Activated CD4-positive, alpha-beta T cell treated with anti-CD3 and anti-CD28 coated beads, Interleukin-2, amount 50 U/mL, for 16 hours (primary cell): ENCODE measurements at places on chromosomes 1 and 21.

GRCh38 chr1:42923367-42924081 lies 35.1 kb downstream of the SLC2A1 start:
- DNase-seq, result no peak

GRCh38 chr1:6222636-6223035 lies 13.1 kb downstream of the ICMT start:
- DNase-seq, result no peak

GRCh38 chr1:230610589-230610988 lies 31.7 kb upstream of the COG2 start:
- no peak for DNase-seq

DNA sequence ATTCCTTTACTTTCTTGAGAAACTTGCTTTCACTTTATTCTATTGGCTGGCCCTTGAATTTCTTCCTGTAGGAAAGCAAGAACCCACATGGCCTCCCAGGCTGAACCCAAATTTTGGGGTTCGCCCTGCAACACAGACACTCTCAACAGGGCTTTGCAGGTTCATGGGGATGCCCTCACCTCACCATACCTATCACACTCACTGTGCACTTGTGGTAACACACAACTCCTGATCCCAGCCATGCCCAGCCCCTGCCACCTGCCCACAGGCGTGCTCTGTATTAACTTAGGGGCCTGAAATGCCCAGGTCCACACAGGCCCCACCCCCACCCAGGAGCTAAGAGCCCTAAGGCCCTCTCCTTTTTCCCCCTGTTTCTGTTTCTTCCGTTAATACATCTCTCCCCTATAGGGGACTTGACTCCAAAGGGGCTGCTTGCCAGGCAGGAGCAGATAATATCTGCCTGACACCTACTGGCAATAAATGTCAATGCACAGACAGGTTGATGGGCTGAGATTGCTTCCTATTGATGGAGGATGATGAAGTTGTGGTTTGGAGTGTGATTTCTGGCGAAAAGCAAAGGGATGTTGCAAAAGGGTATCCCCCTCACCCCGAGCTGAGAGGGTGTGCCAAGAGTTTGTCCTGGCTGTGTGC lies 171.5 kb downstream of the AJAP1 start:
- peak; percentile 1 for DNase-seq

- DNase-seq, result no peak
Measured at GRCh38 chr1:43305926-43306687, 5.3 kb downstream of the TIE1 start.

GRCh38 chr1:205543351-205544301 lies 39.2 kb downstream of the CDK18 start:
- peak; percentile 58 for DNase-seq

- DNase-seq, result no peak
Measured at GRCh38 chr1:10942542-10942912, 69.9 kb upstream of the TARDBP start.
